Fibroblast of skin of scalp (primary cell): ENCODE measurements at places on chromosomes 7 and 10.

- DNase-seq: no peak
Measured at GRCh38 chr7:147941381-147941780, 649.2 kb upstream of the C7orf33 start.

GRCh38 chr10:78333362-78334143, 299.9 kb downstream of the RPS24 start:
- DNase-seq: no peak

GRCh38 chr10:69837261-69837660, 35.6 kb downstream of the COL13A1 start:
- DNase-seq: no peak

- peak; percentile 87 for DNase-seq
Measured at GRCh38 chr7:139731802-139732470, 45.9 kb downstream of the HIPK2 start.

DNA sequence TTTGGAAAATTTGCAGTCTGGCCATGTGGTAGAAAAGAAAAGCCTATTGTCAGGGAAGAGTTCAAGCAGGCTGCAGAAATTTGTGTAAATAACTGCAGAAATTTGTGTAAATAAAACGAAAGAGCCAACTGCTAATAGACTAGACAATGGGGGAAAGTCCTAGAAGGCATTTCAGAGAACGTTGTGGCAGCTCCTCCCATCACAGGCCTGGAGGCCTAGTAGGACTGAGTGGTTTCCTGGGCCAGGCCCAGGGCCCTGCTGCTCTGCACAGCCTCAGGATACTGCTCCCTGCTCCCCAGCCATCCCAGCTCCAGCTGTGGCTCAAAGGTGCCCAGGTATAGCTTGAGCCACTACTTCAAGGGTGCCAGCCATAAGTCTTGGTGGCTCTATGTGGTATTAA, 50.9 kb downstream of the RSBN1L start:
- DNase-seq: no peak

GRCh38 chr7:53131697-53132096, 96.3 kb downstream of the POM121L12 start:
- no peak for DNase-seq

DNA sequence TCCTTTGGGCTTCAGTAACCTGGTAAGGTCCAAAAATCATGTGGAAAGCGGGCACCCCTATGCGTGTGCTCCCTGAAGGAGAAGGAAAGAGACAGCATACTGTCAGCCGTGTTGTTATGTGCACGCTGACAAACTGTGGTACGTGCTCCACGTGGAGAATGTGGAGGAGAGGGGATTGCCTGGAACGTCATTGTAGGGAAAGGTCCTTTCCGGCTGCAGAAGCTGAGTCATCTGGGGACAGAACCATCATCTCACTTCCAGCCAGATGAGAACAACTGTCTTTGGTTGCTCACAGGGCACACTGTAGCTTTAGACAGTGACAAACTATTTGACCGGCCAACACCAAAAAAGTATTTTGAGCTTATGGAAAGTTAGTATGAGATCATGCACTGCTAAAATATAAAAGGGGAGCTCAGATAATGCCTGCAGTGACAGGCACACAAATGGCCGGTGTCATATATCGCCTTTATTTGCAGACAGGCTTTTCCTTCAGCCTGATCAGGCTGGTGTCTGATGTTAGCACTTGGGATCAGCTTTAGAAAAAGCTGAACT, 38.8 kb upstream of the GRB10 start:
- peak; percentile 43 for DNase-seq

GRCh38 chr7:3210531-3210930, 90.5 kb upstream of the SDK1 start:
- DNase-seq: no peak

DNA sequence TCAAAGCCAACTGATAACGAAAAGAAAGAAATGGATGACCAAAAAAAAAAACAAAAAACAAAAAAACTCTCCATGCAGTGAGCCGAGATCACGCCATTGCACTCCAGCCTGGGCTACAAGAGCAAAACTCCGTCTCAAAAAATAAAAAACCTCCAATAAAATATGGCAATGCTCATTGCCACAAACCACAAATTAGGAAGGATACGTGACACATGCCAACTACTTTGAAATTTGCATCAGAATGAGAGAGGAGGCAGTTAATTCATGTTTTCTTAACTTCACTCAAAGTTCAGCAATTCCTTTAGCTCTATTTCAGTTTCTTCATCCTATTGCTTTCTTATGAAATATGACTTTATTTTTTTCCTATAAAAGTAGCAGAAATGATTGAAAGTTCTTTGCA, 398.1 kb upstream of the C7orf33 start:
- no peak for DNase-seq

DNA sequence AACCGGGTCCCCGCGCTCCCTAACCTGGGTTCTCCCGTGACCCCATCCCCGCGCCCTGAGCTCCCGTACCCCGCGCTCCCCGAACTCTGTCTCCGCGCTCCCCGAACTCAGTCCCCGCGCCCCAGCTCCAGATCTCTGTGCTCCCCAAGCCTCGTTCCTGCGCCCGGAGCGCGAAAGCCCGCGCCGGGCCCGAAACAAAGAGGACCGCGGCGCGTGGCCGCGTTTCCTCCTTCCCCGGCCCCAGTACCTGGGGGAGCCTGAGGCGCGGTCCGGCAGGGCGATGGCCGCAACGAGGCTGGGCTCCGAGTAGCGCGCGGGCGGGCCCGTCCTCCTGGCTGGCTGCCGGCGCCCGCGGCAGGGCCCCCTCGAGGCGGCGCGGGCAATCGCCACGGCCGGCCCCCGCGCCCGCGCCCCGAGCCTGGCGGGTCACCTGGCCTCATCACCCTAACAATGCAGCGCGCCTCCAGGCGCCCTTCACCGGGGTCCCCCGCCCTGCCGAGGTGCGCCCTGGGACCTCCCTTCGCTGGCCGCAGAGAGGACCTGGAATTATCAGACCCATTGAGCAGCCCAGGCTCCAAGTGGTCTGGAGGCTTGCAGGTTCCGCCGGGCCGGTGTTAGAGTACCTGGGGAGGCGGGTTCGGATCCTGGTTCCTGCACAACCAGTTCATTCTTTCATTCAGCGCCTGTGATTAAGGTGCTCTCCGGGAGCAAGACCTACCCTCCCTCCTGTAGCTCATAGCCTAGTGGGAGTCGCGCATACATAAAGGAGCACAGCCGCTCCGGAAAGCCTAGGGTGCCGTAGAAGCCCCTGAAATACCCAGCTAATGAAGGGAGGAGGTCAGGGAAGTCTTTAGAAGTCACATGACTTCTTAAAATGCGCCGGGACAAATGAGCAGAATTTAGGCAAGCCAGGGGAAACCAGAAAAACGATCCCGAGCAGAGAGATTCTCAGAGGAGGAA, at the start of gene TNS3:
TSS of gene TNS3 (minus strand) at position 308 of the 960 bp plus-strand sequence. CDS start 142,475 bp downstream, outside the sequence.
- no peak for DNase-seq

DNA sequence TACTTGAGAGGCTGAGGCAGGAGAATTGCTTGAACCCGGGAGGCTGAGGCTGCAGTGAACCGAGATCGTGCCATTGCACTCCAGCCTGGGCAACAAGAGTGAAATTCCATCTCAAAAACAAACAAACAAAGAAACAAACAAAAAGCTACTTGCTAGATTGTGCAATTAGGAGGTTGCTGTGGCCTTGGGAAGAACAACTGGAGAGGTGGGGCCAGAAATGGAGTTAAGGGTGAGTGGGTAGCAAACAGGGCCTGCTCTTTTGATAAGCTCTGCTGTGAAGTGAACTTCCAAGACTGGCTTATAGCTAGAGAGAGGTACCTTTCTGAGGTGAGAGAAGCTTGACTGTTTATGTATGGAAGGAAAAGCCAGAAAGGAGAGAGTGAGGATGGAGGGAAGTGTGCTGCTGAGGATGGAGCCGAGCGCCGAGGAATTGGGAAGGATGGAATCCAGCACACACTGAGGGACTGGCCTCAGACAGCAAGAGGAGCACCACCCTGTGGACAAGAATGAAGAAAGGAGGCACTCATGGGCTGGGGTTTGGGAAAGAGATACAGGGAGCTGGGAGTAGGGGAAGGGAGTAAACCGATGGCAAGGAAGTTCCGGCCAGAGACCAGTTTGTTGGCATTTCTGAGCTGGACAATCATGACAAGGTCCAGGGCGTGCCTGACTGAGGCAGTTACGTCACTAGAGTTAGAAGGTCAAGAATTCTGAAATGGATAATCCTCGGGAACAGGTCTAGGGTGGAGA, 7.0 kb upstream of the RPEL1 start:
- peak; percentile 74 for DNase-seq

DNA sequence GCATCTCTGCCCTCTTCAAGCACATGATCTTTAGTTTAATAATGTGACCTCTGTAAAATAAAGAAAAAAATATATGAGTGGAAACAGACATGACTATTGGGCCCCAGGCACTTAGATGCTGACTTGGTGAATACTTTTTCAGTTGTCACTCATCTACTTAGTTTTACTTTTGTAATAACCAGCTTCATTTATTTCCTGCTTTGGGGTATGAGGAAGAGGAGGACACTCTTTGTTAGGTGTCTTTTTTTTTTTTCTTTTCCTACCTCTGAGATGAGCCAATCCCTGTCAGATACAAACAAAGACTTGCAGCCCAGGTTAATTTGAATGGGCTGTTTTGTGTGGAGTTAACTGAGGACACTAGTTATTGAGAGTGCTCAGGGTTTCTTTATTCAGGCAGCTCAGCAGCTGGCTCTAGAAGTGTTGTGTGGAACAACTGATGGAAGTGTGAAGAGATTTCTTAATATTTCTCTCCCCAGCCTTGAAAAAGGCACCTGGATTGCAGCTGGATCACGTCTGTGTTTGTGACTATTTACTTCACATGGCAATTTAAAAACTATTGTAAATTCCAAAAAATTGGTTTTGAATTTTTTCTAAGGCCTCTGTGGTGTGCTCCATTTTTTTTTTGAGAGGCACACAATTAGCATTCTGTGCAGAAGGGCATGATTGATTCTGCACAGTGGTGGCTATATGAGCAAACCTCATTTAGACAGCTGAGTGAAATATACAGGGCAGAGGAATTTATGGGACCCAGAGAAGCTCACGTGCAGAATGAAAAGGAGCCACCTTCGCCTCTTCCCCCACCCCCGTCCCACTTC, 333.8 kb downstream of the LRMDA start:
- DNase-seq: no peak

- DNase-seq: no peak
Measured at GRCh38 chr7:107969856-107970255, 33.1 kb downstream of the LAMB1 start.

DNA sequence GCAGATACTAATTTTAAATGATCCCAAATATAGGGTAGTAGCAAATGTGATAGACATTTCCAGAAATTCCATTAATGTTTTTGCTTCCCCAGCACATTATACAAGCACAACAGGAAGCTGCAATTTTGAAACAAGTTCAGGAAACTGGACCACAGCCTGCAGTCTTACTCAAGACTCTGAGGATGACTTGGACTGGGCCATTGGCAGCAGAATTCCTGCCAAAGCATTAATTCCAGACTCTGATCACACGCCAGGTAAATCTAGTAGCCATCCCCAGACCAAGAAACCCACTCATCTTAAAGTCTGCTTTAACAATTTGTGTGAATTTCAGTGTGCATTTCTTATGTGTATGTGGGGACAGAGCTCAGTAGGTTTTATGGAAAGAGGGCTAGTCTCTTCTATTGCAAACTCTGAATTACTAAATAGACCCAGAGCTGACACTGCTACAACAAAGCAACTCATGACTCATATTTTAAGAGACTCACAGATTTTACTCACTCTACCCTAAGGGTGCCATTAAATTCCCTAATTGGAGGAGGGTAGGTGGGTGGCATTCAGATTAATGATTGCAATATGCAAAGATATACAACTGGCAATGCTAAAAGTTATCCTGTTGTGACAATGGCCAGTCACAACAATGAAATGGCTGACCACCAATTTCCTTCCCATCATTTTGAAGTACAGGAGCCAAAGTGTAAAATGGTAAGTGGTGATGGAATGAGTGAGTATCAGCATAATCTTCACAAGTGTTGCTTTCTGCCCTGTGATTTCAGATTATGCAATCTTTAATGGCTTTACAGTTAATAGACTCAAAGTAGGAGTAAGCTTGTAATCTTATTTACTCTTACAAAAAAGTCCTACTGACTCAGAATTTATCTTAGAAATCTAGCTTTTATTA, 317.6 kb upstream of the PLXDC2 start:
- DNase-seq: no peak

- DNase-seq: no peak
Measured at GRCh38 chr7:45048748-45049147, 40.0 kb downstream of the NACAD start.

DNA sequence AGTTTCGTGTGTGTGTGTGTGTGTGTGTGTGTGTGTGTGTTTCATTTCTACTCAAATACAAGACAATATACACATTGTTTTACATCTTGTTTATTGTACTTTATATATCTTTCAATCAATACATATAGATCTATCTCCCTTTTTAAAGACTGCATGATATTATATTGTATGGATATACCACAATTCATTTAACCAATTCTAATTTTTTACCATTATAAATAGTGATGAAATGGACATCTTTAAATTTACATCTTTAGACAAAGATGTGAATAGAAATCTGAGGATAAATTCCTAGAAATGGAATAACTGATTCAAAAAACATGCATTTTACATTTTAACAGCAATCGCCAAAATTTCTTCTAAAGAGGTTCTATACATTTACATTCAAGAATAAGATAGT, 23.2 kb upstream of the HIBADH start:
- DNase-seq: no peak

GRCh38 chr7:149717481-149717880, 55.9 kb downstream of the ZNF467 start:
- no peak for DNase-seq

DNA sequence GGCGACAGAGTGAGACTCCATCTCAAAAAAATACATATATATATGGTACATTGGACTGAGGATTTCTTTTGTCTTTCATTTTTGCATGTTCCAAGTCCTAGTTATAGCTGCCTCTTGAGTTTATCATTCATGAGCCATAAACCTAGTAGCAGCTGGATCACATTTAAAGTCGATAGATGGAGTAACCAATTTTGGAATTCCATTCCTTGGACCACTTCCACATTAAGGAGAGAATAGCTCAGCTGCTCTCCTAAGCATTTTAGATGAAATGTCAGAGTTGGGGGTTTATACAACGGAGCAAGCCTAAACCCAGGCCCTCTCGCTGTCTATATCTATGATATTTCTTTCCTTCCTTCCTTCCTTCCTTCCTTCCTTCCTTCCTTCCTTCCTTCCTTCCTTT, 141.2 kb downstream of the LYZL1 start:
- DNase-seq: peak; percentile 39

DNA sequence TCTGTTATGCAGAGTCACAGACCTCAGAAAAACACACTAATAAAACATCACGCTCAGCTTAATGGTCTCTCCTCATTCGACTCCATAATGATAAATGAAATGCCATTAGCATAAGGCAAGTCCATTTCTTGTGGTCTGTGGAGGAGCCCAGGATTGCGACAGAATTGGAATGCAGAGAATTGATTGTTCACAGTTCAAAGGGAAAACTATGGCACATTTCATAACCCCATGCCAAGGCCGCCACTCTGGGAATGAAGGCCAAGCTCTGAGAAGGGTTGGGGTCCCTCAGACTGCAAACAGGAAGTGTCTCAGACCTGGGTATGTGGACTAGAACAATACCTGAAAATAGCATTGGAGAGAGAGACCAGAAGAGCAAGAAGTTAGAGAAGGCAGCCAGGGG, 398.9 kb downstream of the ADRA2A start:
- peak; percentile 27 for DNase-seq

DNA sequence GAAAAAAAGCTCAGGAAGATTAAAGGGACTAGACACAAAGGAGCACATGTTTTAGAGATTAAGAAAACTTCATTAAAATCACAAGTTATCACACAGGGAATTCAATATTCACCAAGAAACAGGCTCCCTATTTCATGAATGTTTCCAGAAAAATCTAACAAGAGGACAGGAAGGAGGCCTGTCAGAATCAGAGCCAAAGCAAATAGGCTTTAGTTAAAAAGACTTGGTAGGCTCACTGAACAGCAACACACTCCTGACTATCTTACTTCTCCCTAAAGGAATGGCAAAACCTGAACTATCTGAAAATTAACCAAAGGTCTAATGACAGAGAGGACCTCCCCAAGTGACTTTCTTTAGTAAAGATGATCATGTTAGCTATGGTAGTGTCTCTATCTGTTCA, 188.3 kb upstream of the MEOX2 start:
- no peak for DNase-seq
